PC-3 (cell line): ENCODE measurements at places on chromosomes 6 and 20. TPM values are rescaled to one million over a fixed set of nuclear protein-coding genes. Genes with fewer than 3 reads are reported as not detected.

- DNase-seq = peak; percentile 77
Measured at GRCh38 chr6:135062735-135063134, 8.1 kb upstream of the HBS1L start.

GRCh38 chr6:139857143-139857542 is 482.7 kb upstream of the CITED2 start:
- DNase-seq = no peak

DNA sequence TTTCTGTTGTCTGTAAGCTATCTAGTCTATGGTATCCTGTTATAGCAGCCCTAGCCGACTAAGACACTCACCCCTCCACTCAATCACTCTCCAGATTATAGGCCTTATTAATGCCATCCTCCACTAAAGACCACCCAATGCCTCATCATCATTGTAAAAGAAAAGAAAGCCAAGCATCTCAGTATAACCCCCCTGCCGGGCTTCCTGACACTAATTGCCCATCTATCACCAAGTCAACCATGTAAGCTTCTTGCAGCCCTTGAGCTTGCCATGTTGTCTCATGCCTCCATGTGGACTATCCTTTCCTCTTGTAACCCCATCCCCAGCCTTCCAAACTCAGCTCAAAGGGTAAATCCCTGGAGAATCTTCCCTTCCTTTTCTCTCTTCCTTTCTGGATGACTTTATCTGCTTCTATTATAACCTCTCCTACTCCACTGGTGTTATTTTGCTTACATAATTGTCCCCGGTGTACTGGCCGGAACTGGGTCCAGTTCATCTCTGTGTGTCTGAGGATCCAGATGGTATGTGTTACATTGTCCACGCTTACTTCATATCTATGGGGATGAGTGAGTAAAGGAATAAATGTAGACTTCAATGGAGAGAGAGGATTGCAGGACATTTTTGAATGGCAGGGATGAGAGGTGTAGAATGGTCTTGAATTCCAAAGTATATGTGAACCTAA is 202.9 kb upstream of the SOX4 start:
- DNase-seq = no peak

DNA sequence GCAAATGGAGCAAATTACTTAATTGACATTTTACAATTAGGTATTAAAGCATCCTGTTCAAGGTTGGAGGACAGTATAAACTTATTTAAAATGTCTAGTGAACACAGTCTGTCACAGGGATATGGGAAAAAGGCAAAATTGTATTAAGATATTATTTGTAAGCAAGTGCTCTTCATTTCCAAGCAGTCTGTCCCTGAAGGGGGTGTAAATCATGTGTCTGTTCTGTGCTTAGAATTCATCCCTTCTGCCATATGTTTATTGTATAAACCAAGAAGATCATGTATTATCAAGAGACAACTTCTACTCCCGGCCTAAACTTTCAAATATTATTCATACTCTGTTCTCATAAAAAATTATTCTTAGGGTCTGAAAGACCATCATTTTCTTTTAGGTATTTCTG is 144.8 kb downstream of the BCKDHB start:
- DNase-seq = no peak

DNA sequence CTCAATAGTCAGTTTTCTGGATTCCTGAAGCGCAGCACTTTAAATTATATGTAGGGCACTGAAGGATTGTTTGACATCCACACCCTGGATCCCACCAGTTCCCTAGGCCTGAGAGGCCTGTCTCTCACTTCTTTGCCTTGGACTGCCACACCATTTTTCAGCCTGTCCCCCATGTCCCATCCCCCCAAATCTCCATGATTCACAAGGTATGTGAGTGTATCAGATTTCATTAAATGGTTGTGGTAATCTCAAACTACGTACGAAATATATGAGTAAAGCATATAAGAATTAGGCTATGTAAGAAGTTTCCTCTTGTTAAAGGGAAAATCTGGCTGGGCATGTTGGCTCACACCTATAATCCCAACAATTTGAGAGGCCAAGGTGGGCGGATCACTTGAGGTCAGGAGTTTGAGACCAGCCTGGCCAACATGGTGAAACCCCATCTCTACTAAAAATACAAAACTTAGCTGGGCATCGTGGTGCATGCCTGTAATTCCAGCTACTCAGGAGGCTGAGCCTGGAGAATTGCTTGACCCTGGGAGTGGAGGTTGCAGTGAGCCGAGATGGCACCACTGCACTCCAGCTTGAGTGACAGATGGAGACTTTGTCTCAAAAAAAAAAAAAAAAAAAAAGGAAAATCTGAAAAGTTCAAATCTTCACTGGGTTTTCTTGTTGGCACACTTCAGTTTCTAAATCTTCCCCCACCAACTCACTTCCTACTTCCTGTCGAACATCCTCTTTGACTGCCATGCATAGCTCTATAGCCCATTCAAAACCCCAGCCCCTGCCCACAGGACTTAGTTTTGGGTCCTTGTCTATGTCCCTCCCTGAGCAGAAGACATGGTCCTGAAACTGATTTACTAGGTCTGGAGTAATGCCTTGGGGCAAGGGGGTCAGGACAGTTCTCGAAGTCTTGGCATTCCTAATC is 97.3 kb upstream of the SHLD1 start:
- peak; percentile 97 for DNase-seq

DNA sequence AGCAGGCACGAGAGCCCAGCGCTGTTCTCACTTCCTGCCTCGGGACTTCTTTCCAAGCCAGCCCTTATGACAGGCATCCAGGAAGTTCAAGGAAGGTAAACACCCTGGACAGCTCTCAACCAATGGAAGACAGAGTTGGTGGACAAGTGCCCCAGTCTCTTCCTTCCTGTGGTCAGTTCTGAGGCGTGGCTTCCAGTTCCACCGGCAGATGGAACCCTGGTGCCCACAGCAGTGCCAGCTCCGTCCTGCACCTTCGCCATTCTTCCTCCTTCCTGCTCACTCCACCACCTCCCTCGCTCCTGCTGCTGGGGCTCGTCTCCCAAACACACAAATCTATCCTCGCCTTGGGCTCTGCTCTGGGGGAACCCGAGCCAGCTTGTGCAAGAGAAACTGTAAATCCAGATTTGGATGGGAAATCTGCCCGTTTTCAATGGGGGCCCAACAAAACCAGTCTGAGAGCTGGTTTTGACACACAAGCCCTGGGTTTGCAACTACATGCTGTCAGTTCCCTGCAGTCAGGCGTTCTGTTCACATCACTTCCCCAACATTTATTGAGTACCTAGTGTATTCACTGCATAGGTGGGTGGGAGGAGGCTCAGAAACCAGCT is 162.7 kb downstream of the GRM4 start:
- peak; percentile 70 for DNase-seq

DNA sequence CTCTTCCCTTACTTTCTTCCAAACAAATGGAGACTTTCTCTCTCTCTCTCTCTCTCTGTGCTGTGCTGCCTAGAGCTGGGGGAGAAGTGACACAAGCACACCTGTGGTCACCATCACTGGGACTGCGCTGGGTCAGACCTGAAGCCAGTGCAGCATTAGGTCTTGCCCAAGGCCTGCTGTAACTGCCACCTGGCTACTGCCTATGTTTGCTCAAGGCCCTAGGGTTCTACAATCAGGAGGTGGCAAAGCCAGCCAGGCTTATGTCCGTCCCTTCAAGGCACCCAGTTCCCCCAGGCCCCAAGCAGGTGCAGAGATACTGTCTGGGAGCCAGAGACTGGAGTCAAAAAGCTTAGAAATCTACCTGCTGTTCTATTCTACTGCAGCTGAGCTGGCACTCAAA is 49.4 kb upstream of the TOP1 start:
- no peak for DNase-seq

GRCh38 chr6:34145161-34146020 is 496 bp downstream of the GRM4 start:
- DNase-seq = peak; percentile 18

- no peak for DNase-seq
Measured at GRCh38 chr6:37646986-37647764, 50.5 kb downstream of the MDGA1 start.

DNA sequence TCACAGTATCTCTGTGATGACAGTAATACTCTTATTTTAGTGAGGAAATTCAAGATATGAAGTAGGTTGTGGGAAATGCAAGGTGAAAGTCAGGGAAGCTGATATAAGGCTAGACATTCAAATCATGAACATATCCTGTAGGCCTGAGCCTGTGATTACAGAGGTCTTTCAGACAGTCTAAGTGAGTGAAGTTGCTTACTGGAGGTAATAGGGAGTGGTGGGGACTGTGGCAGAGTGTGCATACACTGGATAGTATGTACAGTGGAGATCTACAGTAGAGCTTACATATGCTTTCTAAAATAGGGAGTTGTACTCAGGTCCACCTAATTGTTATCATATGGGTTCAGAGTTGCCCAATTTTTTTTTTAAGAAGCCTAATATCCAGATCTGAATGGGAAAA is 3.1 kb downstream of the DHX35 start:
- no peak for DNase-seq

GRCh38 chr6:88636871-88637270 is 326.5 kb downstream of the RNGTT start:
- no peak for DNase-seq

DNA sequence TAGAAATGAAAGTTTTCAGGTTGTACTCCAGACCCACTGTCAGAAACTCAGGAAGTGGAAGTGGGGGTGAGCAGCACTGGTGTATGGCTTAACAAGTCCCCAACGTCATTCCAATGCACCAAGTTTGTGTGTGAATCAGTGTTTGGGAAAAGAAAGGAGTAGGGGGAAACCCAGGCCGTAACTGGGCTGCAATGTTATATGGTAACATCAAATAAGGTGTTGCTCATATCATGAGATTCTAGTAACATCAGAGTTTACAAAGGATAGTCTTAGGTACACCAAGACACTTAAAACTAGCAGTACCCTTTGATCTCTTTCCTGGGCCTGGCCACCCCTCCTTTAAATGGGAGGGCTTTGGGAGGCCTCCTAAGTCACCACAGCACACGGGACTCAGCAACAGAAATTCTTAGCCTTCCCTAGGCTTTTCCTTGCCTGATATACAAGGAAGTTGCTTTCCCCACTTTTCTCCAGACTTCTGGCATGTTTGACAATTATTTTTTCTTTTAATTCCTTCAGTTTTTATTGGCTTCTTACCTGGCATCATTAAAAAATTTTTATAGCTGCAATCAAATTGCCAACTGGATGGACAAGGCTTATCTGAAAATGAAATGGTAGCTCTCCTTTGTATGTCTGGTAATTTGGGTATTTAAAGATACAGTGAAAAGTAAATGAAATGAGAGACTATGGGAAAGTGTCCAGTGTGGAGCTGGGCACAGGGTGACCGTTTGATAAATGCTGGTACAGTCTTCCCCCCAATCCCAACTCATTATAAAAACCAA is 15.1 kb downstream of the E2F3 start:
- no peak for DNase-seq

DNA sequence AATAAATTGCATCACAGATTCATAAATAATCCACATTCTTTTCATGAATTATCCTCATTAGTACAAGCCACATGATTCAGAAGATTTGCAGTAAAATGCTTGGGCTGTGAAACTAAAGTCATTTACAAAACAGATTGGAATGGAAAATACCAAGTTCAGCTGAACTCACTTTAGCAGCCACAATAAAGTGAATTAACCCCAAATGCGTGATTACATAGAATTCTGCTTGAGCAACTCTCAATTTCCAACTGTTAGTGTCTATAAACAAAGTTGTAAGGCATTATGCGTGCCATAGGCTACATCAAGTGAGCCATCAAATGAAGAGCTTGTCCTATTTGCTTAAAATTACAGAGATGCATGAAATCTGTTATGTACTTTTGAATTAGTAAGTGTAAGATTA is 60.4 kb upstream of the GFRAL start:
- DNase-seq = no peak

GRCh38 chr6:1820165-1820564 is 210.4 kb downstream of the FOXC1 start:
- no peak for DNase-seq

DNA sequence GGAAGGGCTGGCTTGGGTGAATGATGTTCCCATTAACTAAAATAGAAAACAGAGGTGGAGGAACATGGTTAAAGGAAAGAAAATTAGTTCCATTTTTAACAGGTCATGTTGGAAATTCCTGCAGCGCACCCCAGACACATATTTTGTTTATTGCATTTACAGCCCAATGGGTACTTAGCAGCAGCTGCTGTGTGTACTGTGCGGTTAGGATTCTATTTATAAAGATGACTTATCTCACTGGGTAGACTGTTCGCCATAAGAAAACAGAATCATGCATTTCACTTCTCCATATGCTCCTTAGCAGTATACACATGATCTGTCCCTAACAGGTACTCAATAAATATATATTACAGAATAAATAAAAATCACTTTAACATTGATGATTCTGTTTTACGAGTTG is 135.8 kb downstream of the SLC35F1 start:
- no peak for DNase-seq

DNA sequence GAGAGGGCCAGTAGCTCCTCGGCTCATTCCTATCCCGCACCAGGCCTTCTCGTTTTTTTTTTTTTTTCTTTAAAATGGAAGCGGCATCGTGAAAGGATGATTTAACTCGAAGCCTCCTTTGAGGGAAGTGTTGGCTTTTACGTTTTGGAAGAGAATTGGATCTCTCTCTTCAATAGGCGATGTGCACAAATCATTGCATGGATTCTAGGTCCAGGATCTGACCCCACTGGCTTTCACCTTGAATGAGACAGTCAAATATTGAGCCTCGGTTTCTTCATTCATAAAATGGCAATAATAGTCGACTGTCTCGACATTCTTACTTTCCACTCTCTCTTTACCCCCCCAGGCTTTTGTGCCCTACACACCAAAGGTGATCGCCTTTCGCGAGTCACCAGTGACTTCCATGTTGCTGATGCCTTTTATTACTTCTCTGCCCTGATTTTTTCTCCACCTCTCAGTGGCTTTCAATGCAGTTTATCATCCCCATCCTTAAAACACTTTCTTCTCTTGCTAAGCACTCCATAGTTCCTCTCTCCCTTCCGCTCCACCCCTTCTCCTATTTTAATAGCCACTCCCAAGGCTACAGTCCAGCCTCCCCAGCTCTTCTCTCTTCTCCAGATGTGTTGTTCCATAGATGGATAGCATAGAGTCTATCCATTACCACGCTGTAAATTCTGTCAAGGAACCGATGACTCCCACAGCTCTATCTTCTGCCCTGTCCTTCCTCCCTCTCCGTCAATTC is 473 bp upstream of the DTNBP1 start:
- DNase-seq = no peak

GRCh38 chr6:109429496-109429895 is 10.9 kb downstream of the PPIL6 start:
- DNase-seq = no peak

GRCh38 chr6:130132286-130132701 is 90.5 kb downstream of the SAMD3 start:
- DNase-seq = no peak

TREM1 gene
- total RNA-seq = 0.98 TPM in 1 of 2 replicates, not detected in the other

DDO gene
- total RNA-seq = not detected in 2 replicates

PTCRA gene
- not detected in 2 replicates for total RNA-seq

SMOC2 gene
- total RNA-seq = not detected in 2 replicates

PM20D2 gene
- 17.3 and 21.0 TPM in 2 replicates for total RNA-seq

VSTM2L gene
- total RNA-seq = 45.8 and 56.4 TPM in 2 replicates

CYP39A1 gene
- total RNA-seq = 0.66 and 1.2 TPM in 2 replicates

MMS22L gene
- total RNA-seq = 19.3 and 23.8 TPM in 2 replicates
